ENCODE measurements at places on chromosomes 4 and X.

DNA sequence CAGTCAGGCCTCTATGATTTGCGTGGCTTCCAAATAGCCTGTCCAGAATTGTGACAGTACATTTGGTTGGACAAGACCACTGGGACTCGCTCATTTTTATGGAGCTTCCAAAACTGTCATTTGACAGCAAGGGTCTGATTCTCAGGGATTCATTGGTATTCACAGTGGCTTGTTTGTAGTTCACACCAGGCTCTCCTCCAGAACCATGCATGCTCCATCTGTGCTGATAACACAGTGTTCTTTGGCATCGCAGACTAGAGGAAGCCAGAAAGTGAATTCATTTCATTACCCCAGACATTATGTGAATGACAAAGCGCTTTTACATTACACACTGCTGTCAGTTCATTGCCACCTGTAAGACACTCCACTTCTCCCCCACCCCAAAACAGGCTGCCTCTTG lies 208.3 kb downstream of the ARHGAP10 start:
- no peak for DNase-seq

DNA sequence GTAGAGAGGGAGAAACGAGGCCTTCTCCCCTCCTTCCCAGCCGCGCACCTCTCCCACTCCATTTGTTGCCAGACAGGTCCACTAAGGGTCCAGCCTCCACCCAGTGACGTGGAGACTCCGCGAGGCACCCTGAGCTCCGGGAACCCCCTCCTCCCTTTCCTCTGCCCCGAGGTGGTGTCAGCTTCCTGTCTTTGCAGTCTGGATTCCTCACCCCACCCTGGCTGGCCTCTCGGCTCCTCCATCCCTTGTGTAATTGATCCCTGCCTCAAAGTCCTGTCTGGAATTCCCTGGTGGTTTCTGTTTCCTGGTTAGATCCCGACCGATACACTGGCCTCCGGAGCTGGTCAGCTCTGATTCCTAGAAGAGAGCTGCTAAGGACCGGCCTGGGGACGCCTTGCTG lies 105.9 kb upstream of the SCOC start:
- DNase-seq, result no peak

DNA sequence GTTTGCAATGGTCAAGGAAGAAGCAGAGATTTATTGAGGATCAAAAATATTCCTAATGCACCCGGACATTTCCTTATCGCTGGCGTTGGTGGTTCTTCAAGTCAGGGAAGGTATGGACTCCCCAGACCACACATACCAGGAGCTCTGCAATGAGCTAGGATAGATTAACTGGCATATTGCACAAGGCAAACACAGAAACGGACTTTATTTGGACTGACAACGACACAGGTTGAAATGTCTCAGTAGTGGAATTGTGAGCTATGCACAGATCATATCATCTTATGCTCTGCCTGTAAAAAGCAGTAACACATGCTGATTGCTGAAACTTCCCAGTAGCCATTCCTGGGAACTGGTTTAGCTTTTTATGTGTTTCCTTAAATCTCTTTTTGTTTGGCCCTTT lies 1.7 kb downstream of the TSPAN7 start:
- no peak for DNase-seq

DNA sequence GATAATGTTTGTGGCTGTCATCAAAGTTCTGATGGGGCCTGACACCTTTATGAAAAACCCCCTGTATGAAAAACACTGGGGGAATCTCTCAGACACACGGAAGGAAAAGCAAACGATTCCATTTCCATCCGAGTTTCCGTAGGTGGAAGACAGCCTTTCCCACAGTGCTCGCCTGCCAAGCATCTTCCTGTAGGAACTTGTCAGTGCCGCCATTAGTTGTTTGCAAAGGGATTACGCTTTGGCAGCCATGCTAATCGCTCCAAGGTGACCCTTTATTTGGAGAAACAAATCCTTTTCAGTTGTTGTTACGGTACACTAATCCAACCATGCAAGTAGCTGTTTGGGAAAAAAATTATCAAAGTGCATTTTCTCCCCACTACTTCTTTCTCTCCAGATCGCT lies 44.4 kb upstream of the STOX2 start:
- DNase-seq, result no peak

DNA sequence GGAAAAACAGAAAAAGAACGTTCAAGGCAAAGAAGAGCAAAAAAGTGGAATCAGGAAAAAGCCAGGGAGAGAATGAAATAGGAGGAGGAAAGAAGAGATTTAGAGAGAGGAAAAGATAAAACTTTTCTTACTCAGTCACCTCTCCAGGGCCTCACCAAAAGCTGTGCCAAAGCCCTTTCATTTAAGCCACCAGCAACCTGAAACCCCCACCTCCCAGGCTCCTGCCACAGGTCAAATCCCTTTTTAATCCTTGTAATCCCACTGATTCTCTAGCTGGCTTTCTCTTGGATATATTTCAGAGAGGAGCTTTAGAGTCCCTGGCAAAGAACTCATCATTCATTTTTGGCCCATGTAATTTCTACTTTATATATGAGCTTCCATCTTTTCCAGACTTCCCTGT lies 25.7 kb upstream of the XIAP start:
- no peak for DNase-seq

DNA sequence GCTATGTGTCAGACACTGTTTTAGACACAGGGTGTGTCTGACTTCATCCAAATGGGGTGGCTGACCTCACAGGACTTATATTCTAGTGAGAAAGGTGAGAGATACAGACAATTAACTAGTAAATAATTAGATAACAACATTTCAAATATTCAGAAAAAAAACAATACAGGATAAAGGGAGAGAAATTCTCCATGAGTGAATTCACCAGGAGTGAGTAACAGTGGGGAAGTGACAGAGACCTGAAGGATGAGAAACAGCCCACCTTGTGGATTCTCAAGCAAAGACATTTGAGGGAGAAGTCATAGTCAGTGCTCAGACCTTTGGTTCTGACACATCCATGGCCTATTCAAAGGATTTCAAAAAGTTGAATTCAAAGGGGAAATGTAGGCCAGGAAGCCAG lies 627.9 kb downstream of the IQCM start:
- no peak for DNase-seq

GRCh38 chr4:74631338-74631737 lies 163.0 kb downstream of the BTC start:
- no peak for DNase-seq

GRCh38 chr4:7434766-7435150 lies at the start of gene PSAPL1:
TSS of gene PSAPL1 (minus strand) at chr4:7434930. CDS start at chr4:7434879, 51 bp downstream.
- no peak for DNase-seq

DNA sequence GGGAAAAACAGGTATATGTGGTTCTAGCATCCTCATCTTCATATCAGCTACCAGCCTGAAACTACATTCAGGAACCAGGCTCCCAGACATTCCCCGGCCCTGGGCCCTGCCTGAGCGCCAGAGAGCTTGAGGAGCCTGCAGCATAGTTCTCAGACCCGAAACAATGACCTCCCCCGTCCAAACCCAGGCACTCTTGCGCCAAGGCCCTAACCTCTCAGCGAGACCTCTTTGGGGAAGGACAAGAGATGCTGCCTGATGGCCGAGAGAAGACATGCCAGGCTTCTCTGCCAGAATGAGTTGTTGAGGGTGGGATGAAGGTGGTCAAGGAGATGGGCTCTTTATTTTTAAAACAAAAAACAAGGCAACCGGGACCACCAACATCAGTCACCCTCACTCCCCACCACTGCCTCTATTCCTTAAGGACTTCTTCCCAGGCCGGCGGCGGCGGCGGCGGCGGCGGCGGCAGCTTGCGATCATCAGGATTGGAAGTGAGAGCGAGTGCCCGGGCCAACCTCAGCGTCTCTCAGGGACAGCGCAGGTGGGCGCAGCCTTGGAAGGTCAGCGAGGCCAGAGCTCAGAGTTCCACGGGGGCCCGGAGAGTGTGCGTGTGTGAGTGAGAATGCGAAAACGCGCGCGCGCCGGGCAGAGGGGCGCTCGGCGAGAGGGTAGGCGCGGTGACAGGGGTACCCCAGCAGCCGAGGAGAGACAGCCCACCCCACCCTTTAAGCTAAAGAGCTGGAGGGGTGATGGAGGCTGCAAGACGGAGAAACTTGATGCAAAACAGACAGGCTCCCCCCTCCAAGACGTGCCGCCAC lies 601 bp downstream of the INPP4B start:
- DNase-seq, result no peak

- peak; percentile 26 for DNase-seq
Observed at GRCh38 chr4:6776920-6777635, 5.4 kb upstream of the KIAA0232 start.

GRCh38 chr4:2697995-2698414 lies 58.1 kb downstream of the TNIP2 start:
- no peak for DNase-seq

GRCh38 chr4:89929425-89930159 lies 34.9 kb downstream of the MMRN1 start:
- peak; percentile 66 for DNase-seq

- DNase-seq, result no peak
Observed at GRCh38 chrX:35890699-35891098, 28.8 kb upstream of the CFAP47 start.

DNA sequence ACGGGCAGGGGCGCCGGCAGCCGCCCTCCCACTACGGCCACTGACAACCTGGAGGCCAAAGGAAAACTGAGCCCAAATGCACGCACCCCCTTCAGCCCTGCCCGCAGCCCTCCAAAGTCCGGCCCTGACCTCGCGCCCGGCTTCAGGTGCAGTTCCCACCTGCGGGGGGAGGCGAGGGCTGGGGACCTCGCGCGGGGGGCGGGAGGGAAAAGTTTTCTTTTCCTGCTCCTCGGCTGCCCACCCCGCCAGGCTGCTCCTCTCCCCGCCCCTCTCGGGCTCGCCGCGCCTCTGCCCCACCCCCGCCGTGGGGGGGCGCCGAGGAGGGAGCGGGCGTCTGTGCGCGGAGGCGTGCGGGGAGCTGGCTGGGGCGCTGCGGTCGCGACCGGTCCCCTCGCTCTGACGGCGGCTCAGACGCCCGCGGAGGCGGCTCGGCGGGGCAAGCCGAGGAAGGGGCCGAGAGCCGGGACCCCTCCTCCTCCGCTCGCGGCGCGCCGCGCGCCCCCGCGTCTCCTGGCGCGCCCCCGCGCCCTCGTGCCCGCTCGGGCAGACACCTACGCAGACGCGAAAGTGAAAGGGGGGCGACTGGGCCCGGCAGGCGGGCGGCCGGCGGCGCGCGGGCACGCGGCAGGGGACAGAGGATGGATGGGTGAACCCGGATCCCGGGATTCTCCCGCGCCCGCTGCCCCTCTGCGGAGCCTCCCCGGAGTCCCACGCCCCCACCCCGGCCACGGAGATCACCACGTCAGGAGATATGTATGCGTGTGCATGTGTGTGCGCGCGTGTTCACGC lies 3.1 kb upstream of the NR3C2 start:
- DNase-seq, result peak; percentile 56

- no peak for DNase-seq
Observed at GRCh38 chrX:150163221-150163930, 199.7 kb upstream of the MAMLD1 start.

GRCh38 chr4:98564852-98565251 lies 93.6 kb downstream of the TSPAN5 start:
- DNase-seq, result no peak

- DNase-seq, result no peak
Observed at GRCh38 chr4:123579961-123580360, 183.4 kb downstream of the SPRY1 start.

- DNase-seq, result no peak
Observed at GRCh38 chr4:16262188-16262587, 35.9 kb upstream of the TAPT1 start.

DNA sequence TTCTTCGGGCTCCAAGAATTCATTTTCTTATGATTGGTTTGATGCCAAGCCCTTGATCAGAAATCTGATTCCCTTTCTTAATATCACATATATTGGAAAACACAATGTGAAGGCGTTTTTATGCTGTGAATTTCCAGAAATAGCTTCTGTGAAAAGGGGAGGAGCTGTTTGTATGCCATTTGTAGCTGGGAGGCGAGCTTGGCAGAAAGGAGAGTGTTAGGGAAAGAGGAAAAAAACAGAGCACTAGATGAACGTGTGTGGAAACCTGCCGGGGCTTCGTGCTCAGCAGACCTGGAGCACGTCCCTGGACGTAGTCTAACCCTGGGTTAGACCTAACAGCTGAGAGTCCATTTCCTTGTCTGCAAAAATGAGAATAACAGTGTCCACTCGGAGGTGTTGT lies 3.4 kb downstream of the CLCN4 start:
- no peak for DNase-seq

DNA sequence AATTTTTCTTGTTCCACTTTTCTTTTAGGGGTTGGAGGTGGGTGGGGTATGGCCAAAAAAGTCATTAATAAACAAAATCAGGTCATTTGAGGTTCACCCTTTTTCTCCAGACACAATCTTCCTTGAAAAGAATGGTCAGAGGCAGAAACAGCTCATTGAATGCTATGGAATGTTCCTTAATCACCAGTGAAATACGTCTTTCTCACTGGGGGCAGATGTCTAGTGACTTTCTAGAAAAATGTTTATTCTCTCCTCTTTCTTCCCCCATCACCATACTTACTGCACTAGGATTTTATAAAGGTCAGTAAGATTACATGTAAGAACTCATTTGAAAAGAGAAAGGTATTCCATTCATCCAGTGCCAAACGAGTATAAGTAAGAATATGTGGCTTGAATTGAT lies 44.5 kb downstream of the MGST2 start:
- DNase-seq, result no peak

GRCh38 chr4:139530833-139531427 lies 25.1 kb downstream of the SETD7 start:
- DNase-seq, result peak; percentile 61

DNA sequence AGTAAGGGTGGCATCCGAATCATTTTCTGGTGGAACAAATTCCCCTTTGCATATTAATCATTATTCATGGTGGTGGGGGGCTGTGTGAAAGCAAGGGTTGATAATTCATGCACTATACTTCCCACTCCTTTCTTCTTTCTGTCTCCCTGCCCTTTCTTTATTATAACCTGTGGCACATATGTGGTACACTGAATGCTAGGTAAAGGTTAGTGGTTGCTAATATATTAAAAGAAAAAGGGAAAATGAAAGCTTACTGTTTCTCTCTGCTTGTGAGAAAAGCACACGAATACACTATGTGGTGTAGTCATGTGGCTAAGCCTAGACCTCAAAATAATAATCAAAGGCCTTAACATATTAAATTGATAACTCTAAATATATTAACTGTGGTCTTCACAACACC lies 178.4 kb upstream of the RPS6KA3 start:
- DNase-seq, result no peak

- DNase-seq, result no peak
Observed at GRCh38 chr4:126097155-126097799, 782.5 kb downstream of the FAT4 start.

GRCh38 chr4:168708108-168708507 lies 211.3 kb downstream of the PALLD start:
- DNase-seq, result no peak

GRCh38 chr4:108372681-108373080 lies 203.9 kb upstream of the LEF1 start:
- DNase-seq, result peak; percentile 15

DNA sequence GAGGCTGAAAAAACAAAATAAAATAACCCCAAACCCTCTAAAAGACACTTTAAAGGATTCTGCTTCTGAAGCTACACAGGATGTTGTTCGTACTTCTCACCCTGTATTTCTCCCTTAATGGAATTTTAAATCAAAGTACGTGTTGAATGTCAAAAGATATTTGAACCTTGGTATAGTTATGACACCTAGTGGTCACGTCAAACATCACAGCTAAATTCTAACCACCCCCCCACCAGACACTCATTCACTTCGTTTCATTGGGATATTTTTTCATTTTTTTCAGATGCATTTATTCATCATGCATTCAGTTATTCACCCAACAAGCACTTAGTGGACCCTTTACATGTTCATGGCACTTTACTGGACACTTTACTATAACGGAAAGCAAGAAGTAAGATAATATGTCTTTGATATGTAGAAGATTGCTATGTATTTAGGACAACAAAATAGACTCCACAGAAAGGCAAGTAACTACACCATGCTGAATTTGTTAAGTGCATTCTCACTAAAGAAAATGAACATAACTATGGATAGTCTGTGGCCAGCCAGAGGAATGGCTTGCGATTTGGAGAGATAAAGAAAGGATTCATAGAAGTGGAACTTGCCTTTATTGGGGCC lies 62.5 kb upstream of the GPR174 start:
- peak; percentile 71 for DNase-seq
